Heart right ventricle (tissue), 16 donors: ENCODE measurements at places on chromosomes 2 and 18. TPM values are rescaled to one million over a fixed set of nuclear protein-coding genes. Genes with fewer than 3 reads are reported as not detected.

The PRKAG3 gene
- not detected for total RNA-seq

The MAP2 gene
- total RNA-seq, result 4.5 TPM

The ZBTB7C gene
- 4.2 TPM for total RNA-seq

The COL3A1 gene
- total RNA-seq, result 88.5 TPM

The RMC1 gene
- 21.6 TPM for total RNA-seq

The TBR1 gene
- not detected for total RNA-seq

The HOXD13 gene
- total RNA-seq, result not detected

GRCh38 chr2:211737282-211737681, 801.3 kb downstream of the ERBB4 start:
- H3K4me3 ChIP-seq, result no peak overlapping the region
- H3K36me3 ChIP-seq, result no peaks in the 10 kb centered on the region
- no peaks in the 10 kb centered on the region for H3K27me3 ChIP-seq
- no peak for DNase-seq
- H3K4me1 ChIP-seq, result no peaks in the 10 kb centered on the region

DNA sequence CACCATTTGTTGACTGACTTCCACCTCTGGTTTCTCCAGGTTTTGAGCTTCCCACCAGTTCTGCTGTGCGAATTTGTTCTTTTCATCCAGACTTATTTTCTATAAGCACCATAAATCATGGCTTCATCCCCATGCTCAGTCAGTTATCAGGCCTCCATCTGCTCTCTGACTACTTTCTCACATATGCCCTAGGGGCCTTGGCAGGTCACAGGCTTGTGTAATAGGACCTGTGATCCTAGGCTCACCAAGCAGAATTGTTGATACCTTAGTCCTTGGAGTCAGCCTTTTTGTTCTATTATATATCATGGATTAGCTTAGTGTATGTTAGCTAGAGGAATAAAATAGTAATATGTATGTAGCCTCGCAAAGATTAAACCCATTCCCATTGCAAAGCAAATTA, 284.2 kb upstream of the TANK start:
- H3K27me3 ChIP-seq, result no peaks in the 10 kb centered on the region
- no peaks in the 10 kb centered on the region for H3K36me3 ChIP-seq
- H3K4me1 ChIP-seq, result peaks cover 6% of the 10 kb centered on the region
- H3K27ac ChIP-seq, result no peak overlapping the region
- no peak for DNase-seq

- H3K36me3 ChIP-seq, result no peaks in the 10 kb centered on the region
- peak; percentile 37 for DNase-seq
- H3K27me3 ChIP-seq, result no peaks in the 10 kb centered on the region
Observed at GRCh38 chr2:196601430-196602306, 37.8 kb upstream of the CCDC150 start.

DNA sequence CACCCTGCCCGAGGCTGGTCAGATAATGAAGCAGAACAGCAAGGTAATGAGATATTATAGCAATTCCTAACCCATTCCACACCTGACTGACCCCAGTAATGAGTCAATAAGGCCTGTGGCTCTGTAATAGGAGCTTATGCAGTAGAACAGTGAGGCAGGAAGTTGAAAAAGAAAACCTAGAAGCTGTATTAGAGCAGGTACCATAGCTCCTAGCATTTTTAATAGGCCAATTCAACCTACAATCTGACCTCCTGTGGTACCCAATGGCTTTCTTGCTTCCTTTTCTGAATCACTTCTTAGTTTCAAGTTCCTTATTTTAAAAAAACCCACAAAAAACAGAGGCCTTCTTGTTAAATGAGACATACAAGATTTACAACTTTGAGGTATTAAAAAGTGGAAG, 43.6 kb upstream of the MAP2 start:
- no peak for DNase-seq
- H3K27ac ChIP-seq, result no peak overlapping the region
- H3K4me1 ChIP-seq, result no peaks in the 10 kb centered on the region

DNA sequence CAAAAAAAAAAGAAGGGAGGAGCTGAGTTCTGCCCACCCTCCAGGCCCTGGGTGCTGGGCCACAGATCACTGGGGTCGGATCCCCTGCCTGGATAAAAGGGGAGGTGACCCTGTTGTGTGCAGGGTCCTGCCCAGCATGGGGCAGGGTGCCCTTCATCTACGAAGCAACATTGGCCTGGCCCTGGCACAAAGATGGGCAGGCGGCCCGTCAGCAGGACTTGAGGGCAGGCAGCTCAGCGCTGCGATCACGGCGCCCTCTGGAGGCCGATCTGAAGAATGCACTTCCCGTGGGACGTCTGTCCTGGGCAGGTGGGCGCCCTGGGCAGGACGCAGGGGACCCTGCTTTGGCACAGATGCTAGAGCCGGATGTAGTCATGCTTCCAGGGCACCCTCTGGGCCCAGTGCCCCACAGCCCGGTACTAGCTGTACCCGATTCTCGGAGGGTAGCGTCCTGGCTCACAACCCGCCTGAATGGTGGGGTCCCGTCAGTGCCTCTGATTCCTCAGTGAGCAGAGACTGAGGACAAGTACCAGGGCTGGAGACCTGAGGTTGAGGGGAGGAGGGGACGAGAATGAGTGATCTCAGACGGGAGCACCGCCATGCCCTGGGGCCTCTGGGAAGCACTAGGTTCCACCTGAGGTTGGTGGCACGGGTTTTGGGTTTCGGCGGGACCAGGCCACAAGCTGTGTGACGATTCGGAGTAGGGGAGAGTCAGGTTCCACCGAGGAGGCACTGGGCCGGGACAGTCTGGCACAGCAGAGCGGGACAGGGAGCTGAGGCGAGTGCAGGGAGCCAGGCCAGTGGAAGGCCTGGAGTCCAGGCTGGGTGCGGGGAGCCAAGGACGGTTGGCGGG, 18.0 kb downstream of the ARID5A start:
- peaks cover 12% of the 10 kb centered on the region for H3K4me1 ChIP-seq
- H3K4me3 ChIP-seq, result no peak overlapping the region
- no peaks in the 10 kb centered on the region for H3K27me3 ChIP-seq
- peaks cover 38% of the 10 kb centered on the region for H3K36me3 ChIP-seq
- DNase-seq, result peak; percentile 81

DNA sequence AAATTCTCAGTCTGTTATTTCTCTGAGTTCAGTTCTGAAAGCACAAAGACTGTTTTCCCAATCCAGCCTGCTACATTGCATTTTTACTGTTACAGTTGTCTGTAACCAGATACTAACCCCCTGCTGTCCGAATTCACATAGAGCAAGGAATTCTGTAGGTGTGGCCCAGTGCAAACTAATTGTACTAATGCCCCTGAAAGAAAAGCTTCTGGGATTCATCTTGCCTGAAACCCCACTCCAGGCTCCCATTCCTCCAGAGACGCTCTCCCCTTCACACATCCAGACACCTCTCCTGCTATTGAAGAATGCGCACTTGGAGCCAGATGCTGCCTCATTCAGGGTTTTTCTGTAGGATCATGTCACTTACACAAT, 127.0 kb downstream of the TTC32 start:
- H3K4me1 ChIP-seq, result peaks cover 11% of the 10 kb centered on the region
- no peak for DNase-seq
- H3K4me3 ChIP-seq, result no peak overlapping the region
- H3K36me3 ChIP-seq, result no peaks in the 10 kb centered on the region
- no peaks in the 10 kb centered on the region for H3K27me3 ChIP-seq

- no peaks in the 10 kb centered on the region for H3K36me3 ChIP-seq
- DNase-seq, result no peak
- H3K4me3 ChIP-seq, result no peak overlapping the region
- H3K4me1 ChIP-seq, result peaks cover 32% of the 10 kb centered on the region
- H3K27me3 ChIP-seq, result no peaks in the 10 kb centered on the region
- H3K27ac ChIP-seq, result peak overlapping the region; percentile 64
Observed at GRCh38 chr2:200405599-200406298, 99.3 kb downstream of the SPATS2L start.

DNA sequence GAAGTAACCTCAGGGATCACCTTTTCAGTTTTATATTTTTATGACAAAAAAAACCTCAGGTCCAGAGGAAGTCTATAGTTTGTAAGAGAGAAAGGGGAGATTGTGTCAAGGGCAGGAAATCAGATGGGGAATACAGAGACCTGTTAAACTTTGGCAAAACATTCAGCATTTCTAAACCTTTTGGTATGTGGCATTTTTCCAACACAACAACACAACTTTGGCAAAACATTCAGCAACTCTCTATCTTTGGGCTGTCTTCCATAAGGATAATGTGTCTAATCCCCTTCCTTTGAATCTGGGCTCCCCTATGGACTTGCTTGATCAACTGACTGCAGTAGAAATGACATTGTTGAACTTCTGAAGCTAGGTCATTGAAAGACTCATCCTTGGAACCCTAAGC, 220.6 kb upstream of the CCDC68 start:
- H3K4me3 ChIP-seq, result no peak overlapping the region
- DNase-seq, result no peak
- H3K4me1 ChIP-seq, result no peaks in the 10 kb centered on the region
- H3K36me3 ChIP-seq, result no peaks in the 10 kb centered on the region
- H3K27me3 ChIP-seq, result no peaks in the 10 kb centered on the region

DNA sequence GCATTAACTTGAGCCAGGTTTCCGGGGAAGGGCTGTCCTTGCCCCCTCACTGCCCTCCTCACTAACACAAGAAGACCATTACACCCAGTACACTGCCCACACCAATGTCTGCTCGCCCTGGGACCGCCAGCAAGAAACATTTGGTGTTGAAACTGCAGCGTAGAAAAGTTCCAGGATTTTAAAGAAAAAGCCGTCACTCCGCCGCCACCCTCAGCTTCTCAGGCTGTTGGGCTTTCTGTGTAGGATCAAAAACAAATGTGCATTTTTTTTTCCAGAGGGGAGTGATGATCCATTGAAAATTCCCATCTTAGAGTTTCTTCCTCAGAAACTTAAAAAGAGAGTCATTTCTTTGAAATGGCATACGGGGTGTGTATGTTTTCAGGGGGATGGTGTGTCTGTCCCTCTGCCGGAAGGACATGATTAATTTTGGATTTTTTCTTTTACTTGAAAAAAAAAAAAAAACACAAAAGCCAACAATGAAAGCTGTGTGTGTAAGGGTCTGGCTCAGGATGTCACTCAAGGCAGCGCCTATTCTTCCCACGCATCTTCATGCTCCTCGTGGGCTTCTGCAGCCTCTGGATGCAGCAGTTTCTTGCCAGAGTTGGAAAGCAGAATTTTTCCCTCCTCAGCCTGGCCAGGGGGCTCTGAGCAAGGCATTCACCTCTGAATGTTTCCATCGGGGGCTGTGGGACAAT, 184.9 kb downstream of the GLI2 start:
- no peak for DNase-seq
- no peaks in the 10 kb centered on the region for H3K36me3 ChIP-seq
- no peak overlapping the region for H3K4me3 ChIP-seq
- peaks cover 2% of the 10 kb centered on the region for H3K4me1 ChIP-seq

DNA sequence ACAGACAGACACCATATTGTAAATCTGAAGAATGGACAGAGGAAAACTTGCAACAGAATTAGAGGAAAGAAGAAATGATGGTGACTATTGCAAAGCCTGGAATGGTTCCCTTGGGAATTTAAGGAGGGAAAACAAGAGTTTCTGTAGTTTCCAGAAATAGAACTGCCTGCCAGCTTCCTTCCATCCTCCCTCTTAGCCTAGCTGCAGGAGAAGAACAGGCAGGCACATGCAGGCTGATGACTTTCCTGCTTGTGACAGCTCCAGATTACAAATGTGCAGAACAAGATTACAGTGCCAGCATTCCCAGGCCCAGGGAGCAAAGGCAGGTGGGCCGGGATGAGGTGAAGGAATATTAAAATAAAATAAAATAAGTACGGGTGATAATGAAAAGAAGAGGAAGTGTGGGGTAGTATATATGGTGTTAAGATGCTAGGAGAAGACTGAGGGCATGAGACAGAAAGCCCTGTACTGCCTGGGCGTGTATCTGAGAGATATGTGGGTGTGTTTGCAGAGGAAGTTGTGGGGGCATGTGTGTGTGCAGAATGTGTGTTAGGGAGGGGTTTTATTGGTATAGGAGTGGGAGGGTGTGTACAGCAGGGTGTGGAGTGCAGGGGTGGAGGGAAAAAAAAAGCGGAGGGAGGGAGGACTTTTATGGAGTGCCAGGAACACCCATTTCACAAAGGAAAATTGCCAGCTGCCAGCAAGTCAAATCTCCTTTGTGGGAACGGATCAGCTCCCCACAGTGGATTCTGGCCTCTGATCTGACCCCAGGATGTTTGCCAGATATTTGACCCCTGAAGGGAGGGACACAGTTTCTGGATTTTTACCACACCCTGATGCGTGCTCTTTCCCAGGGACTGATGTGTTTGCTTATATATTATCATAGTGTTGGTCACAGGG, 43.9 kb upstream of the NEMP2 start:
- no peaks in the 10 kb centered on the region for H3K27me3 ChIP-seq
- no peak overlapping the region for H3K4me3 ChIP-seq
- no peaks in the 10 kb centered on the region for H3K36me3 ChIP-seq
- DNase-seq, result peak; percentile 73
- peak overlapping the region; percentile 76 for H3K27ac ChIP-seq

GRCh38 chr2:136530146-136530545, 235.2 kb upstream of the THSD7B start:
- H3K36me3 ChIP-seq, result no peaks in the 10 kb centered on the region
- H3K27ac ChIP-seq, result no peak overlapping the region
- no peak for DNase-seq

DNA sequence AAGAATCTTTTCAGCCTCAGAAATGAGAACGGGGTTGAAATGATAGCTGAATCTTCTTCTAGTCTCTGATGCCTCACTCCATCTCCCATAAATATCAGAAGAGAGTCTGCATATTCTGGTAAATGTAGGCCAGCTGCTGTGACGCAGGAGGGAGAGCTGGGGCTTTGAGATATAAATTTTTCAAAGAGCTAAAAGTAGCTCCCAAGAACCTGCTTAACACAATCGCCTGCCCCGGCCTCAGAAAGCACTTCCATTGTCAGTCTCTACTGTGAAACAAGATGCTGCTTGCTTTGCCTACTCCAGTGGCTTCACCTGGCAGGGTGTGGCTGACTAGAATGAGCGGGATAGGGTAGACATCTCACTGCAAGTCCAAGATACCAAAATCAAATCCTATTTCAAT, 105.0 kb upstream of the CCDC150 start:
- no peaks in the 10 kb centered on the region for H3K27me3 ChIP-seq
- DNase-seq, result no peak
- no peaks in the 10 kb centered on the region for H3K36me3 ChIP-seq
- H3K4me3 ChIP-seq, result no peak overlapping the region
- H3K27ac ChIP-seq, result peak overlapping the region; percentile 45

DNA sequence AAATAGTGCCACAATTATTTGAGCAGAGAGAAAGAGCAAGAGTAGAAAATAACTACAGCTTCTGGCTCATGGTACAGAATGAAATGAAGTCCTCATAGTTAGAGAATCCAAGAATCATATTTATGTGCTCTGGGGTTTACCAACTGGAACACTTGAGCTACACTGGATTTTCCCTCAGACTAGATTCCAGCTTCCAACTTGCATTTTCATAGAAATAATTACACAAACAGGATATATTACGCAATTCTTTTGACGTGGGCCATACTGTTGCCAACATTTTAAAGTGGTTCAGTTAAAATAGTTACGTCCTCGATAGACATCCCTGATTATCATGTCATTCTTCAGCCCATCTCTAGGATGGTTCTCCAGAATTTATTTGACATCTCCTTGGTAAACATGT, 129.2 kb downstream of the ETAA1 start:
- H3K27ac ChIP-seq, result no peak overlapping the region
- no peak overlapping the region for H3K4me3 ChIP-seq
- no peaks in the 10 kb centered on the region for H3K27me3 ChIP-seq
- H3K36me3 ChIP-seq, result no peaks in the 10 kb centered on the region

GRCh38 chr2:204842661-204843485, 297.6 kb downstream of the PARD3B start:
- no peak overlapping the region for H3K27ac ChIP-seq
- no peaks in the 10 kb centered on the region for H3K27me3 ChIP-seq
- no peak overlapping the region for H3K4me3 ChIP-seq
- DNase-seq, result no peak
- H3K4me1 ChIP-seq, result peaks cover 13% of the 10 kb centered on the region
- H3K36me3 ChIP-seq, result no peaks in the 10 kb centered on the region
